AG04450 (cell line): ENCODE measurements at places on chromosomes 2 and 18. TPM values are rescaled to one million over a fixed set of nuclear protein-coding genes. Genes with fewer than 3 reads are reported as not detected.
A peak's percentile ranks its signal among the peaks of the same experiment; 100 is the strongest.

DNA sequence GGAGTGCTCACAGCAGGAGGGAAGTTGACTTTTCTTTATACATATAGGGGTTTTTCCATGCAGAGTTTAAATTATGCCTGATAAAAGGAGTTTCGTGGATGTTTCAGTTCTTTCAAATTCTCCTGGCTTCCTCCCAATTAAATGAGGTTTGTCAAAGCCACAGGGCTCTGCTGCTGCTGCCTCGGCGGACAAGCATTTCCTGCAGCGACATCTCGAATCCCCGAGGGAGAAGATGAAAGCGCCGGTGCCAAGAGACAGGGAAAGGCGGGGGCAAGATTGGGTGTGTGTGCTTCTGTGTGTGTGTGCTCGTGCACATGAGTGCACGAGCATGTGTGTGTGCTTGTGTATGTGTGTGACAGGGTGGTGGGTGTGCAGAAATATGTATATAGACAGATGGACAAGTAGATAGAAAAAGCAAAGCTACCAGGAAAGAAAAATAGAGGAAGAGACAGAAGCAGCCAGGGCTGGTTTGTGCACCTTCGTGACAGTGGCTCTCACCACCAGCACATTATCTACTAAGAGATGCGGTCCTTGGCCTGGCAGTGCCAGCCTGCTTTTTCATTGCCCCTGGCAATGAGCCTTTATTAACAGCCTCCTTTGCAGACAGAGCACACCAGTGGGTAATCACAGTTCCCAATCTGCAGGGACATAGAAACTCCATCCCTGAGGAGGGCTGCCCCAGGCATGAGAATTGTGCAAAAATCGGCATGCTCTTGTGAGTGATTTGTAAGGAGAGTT is 76.2 kb downstream of the CDK15 start:
- DNase-seq: no peak

Gene ATP8B1
- 59.8 and 77.6 TPM in 2 replicates for polyA plus RNA-seq

Gene CCNT2
- 13.7 and 14.9 TPM in 2 replicates for polyA plus RNA-seq

- no peak for DNase-seq
These were observed 25.5 kb downstream of the IGFBP2 start for GRCh38 chr2:216658757-216659156.

DNA sequence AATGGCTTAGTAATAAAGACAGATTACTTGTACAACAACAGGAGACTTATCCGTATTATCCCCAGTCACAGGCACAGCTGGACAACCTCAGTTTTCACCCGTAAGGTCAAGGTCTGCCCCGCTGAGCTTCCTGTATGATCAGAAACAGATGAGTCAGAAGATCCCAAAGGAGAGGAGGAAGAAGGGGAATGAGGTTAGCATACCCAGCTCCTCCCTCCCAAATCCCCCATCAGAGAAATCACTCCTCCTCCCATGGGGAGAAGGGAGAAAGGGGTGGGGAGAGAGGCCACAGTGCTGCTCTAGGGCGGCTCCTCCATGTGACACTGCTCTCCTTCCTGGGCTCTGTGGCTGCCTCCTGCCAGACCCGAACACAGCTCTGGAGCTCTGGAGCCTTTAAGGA is 53.8 kb upstream of the SPTBN1 start:
- DNase-seq: peak; percentile 26

- DNase-seq: no peak
These were observed 46.0 kb downstream of the TTC32 start for GRCh38 chr2:19855542-19856431.

DNA sequence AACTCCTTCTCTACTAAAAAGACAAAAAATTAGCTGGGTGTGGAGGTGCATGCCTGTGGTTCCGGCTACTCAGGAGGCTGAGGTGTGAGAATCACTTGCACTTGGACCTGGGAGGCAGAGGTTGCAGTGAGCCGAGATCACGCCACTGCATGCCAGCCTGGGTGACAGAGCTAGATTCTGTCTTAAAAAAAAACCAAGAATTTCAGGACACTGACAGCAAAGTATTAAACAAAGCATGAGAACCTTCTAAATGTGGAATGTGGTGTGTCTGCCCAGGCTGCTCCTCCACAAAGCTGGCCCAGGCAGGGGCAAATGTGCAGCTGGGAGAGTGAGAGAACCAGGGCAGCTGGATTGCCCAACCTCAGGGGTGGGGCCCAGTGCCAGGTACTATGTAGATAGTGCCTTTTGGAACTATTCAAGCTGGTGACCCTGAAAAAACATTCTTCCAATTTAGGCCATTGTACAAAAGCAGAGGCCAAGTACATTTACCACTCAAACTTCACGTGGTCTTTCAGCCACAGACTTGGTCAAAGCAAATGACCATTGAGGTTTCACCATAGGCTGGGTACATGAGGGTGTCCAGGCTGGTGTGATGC is 6.7 kb upstream of the UGT1A5 start:
- DNase-seq: no peak

Gene DNAJC5G
- polyA plus RNA-seq: not detected in 2 replicates

DNA sequence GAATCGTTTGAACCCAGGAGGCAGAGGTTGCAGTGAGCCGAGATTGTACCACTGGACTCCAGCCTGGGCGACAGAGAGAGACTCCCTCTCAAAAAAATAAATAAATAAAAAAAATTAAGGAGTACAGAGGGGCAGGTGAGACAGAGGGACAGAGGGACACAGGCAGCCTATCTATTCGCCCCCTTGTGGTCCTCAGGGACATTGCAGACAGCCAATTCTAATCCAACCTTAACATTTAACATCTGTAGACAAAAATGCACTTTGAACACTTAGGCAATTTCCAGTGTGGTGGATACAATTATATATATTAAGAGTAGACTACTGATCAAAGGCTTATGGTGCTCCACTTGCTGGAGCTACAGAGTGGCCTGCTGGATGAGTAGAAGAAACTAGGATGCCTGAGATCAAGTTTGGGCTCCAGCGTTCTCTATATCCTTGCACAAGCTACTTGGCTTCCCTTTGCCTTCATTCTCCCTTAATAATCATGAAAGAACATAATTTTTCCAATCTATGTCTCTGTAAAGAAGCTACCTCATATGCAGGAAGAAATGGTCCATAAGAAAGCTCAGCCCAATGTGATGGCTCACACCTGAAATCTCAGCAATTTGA is 8.2 kb upstream of the SMARCAL1 start:
- no peak for DNase-seq

DNA sequence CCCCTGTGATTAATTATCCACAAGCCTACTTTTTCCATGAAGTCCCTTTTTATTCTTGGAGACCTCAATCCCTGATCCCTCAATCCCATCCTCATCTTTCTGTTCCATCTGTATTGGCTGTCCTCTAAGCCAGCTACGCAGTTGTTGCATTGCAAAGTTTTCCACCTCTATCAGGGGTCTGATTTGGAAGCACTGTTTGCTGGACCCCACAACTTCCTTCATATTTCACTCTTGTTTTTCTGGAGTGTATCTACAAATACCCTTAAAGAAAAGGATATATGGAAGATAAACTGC is 22.4 kb downstream of the FN1 start:
- DNase-seq: no peak

DNA sequence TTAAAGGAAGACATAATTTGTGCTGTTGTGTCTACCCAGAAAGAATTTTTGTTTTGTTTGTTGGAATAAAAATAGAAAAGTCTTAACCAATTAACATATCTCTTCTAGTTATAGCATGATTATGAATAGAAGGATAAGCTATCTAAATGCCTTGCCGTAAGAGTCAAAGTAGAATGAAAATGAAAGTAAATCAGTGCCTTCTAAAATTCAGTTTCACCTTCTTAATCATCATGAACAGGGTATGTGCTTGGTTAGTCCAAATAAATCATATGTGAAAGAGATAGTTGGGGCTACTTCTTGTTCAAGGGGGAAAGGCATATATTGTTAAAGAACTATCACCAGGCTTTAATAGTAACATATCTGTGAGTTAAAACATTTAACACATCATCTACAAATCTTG is 91.5 kb downstream of the GULP1 start:
- no peak for DNase-seq

Gene PDE1A
- 3.2 and 4.3 TPM in 2 replicates for polyA plus RNA-seq

- DNase-seq: no peak
These were observed 179.3 kb downstream of the C1D start for GRCh38 chr2:67883316-67884087.

- DNase-seq: no peak
These were observed 1287.6 kb upstream of the ZEB2 start for GRCh38 chr2:145807554-145807953.

- DNase-seq: no peak
These were observed 39.2 kb upstream of the GNAL start for GRCh38 chr18:11649839-11650238.

Gene PARD6G
- 9.6 and 11.2 TPM in 2 replicates for polyA plus RNA-seq

DNA sequence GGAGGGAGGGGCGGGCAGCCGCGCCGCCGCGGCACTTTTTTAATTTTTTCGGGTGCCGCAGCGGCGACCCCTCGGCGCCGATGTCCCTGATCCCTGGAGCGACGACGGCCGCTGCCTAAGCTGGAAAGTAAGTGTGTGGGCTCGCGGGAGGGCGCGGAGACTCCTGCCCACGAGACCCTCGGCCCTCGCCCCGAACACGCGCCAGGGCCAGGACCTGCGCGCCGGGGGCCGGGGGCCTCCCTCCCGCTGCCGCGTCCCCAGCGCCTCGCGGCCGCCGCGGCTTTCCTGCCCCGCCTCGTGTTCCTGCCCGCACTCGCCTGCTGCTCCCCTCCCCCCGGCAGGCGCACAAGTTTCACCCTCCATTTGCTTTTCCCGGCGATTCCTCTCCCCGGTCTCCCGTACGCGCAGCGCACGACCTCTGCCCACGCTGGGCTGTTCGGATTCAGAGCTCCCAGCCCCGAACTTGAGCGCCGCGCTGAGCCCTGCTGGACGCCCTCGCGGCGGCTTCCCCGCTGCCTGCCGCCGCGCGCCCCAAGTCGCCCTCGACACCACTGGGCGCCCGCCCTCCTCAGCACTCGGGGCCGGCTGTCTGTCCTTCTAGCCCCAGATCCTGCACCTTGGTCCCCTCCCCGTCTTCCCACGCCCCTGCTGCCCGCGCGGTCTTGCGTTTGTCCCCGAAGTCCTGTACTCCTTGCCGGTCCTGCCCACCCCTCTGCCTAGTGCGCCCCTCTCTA is 507 bp downstream of the PKP4 start:
- DNase-seq: no peak

Gene PARD3B
- 8.5 and 9.2 TPM in 2 replicates for polyA plus RNA-seq

Gene PLGLB2
- polyA plus RNA-seq: 2.9 and 4.5 TPM in 2 replicates

GRCh38 chr2:8570637-8571036 is 111.2 kb upstream of the ID2 start:
- DNase-seq: no peak

- DNase-seq: no peak
These were observed 992.3 kb upstream of the FANCL start for GRCh38 chr2:59233448-59233847.

DNA sequence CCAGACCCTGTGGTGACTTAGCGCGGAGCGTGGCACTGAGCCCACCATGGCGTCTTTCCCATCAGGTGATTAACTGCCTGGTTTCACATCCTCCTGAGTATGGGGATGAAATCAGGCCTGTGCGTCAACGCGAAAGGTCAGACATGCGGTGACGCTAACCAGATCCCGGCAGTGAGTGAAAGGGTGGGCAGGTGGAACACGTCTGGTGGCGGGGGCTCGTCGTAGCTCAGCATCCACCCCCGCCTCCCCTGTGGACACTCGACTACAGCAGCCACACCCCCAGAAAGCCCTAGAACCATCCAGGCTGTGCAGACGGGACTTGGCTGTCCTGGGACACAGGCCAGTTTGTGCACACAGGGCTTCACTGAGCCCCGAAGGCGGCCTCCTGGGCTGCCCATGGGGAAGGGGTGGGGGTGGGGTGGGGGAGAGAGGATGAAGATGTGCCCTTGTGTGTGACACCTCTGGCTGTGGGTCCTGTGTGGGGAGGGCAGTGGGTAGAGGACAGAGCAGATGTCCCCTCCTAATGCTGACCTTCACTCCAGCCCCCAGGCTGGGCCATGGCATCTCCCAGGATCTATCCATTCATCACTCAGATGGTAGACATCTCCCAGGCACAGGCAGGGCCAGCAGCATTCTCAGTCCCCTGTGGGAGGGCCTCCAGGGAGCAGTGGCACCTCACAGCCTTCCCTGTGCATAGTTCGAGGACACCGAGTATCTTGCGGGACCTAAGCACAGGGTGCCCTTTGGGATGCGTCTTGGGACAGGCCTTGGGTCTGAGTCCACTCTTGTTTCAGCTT is 27.5 kb downstream of the RAMP1 start:
- peak; percentile 55 for DNase-seq

- DNase-seq: no peak
These were observed 236.0 kb downstream of the CYRIA start for GRCh38 chr2:16429431-16430145.

Gene OST4
- polyA plus RNA-seq: 679 and 783 TPM in 2 replicates

DNA sequence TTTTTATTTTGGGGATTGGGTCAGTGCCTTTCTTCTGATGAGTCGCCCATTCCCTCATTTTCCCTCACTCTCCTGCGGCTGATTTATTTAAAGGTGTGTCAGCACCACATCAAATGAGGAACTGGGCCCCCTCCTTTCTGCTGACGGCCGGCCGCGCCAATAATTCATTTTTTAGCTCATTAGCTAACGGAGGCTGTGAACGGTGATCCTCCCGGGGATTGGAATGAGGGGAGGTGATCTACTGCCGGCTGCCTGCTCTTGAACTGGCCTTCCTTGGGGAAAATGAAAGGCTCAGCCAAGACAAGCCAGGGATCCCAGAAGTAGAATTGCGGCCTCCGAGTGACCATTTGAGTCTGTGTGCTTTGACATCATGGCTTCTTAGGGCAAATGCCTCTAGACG is 54.2 kb downstream of the GBX2 start:
- DNase-seq: no peak

GRCh38 chr2:205047273-205047839 is 502.1 kb downstream of the PARD3B start:
- no peak for DNase-seq

GRCh38 chr18:39966275-39966674 is 1988.8 kb upstream of the PIK3C3 start:
- no peak for DNase-seq

DNA sequence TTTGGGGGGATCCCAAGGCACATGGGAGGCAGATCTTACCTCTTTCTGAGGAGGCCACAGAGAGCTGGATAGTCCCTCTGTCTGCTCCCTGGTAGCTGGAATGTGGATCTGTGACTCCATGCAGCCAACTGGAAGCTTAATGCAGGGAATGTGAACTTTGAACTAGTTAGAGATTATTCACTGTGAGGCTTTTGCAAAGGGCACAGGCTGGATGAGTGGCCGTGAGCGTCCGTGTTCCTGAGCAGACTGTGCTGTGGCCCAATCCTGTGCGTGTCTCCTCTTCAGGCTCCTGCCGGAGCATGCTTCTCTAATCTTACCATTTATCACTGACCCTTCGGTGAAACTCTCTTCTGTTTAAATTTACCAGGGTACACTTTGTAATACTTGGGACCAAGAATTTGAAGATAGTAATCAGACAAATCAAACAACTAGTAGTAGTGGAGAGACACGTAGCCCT is 187.6 kb downstream of the PTPRM start:
- no peak for DNase-seq

GRCh38 chr2:16361261-16361995 is 304.2 kb downstream of the CYRIA start:
- no peak for DNase-seq

DNA sequence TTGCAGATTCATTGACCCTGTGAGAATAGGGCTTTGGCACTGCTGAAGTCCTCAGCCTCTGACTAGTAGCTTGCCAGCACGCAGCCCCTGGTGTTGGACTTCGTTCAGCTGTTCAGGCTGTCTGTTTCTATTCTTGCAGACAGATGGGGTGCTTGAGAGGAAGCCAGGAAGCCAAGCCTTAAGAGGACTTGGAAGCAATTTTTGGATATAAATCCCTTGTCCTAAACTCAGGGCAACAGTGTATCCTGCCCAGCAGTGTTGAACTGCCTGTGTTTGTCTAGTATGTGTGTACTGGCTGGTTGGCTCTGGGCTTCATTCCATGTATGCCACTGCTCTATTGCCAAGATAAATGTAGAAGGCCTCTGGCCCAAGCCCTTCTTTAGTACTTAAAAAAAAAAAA is 108.6 kb downstream of the COMMD1 start:
- peak; percentile 29 for DNase-seq

GRCh38 chr2:103172821-103173220 is 411.0 kb downstream of the TMEM182 start:
- no peak for DNase-seq
